ENCODE measurements at places on chromosomes 5 and 9.

- peak; percentile 12 for DNase-seq
Measured at GRCh38 chr5:141223112-141223783, at the start of gene PCDHB14. PCDHB14 (plus strand) TSS chr5:141223343; CDS start chr5:141223506, 163 bp downstream.

DNA sequence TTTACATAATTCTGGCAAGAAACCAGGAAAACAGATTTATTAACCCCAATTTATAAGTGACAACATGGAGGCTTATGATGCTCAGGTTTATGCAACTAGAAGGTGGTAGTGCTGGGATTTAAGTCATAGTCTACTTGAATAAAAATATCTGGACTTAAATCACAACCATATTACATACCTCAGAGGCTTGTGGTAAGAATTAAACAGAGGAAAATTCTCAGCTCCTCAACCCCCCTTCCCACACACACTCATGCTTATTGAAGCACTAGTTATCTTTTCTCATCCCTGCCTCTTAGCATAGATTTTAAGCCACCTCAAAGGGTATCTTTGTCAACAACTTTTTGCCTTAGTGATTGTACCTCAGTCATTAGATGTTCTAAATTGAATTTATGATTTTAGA lies 731.0 kb downstream of the PRELID2 start:
- peak; percentile 15 for DNase-seq

GRCh38 chr9:114824110-114824509 lies 18.3 kb upstream of the TNFSF15 start:
- peak; percentile 65 for DNase-seq

GRCh38 chr9:2116073-2116472 lies 100.9 kb downstream of the SMARCA2 start:
- peak; percentile 18 for DNase-seq

DNA sequence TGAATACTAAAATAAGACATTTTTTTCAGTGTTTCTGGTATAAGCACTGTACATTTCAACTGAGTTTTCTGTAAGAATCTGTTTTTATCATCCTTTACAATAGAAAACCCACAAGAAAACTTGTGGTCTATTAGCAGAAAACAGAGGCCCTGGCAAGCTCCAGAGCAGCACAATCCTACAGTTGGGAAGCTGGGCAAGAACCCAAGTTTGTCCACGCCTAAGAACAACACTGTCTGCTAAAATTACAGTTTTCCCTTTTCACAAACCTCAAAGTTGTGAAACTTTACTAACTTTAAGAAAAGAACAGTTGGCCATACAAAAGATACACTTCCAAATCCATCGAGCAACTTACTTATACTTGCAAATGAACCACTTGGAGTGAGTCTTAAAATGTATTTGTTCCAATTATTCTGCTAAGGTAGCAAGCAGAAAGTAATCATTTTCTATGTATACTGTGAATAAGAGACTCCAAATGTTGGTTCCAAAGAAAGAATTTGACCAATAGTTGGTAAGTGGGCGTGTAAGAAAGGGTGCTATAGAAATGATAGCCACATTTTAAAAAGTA lies 982.0 kb upstream of the ARRDC3 start:
- no peak for DNase-seq

- DNase-seq: no peak
Measured at GRCh38 chr9:27714388-27714787, 141.1 kb upstream of the C9orf72 start.

All from fibroblast of skin of back (primary cell).